OCI-LY7 (cell line): ENCODE measurements at places on chromosomes 12 and 14. TPM values are rescaled to one million over a fixed set of nuclear protein-coding genes. Genes with fewer than 3 reads are reported as not detected.
A peak's percentile ranks its signal among the peaks of the same experiment; 100 is the strongest.

DNA sequence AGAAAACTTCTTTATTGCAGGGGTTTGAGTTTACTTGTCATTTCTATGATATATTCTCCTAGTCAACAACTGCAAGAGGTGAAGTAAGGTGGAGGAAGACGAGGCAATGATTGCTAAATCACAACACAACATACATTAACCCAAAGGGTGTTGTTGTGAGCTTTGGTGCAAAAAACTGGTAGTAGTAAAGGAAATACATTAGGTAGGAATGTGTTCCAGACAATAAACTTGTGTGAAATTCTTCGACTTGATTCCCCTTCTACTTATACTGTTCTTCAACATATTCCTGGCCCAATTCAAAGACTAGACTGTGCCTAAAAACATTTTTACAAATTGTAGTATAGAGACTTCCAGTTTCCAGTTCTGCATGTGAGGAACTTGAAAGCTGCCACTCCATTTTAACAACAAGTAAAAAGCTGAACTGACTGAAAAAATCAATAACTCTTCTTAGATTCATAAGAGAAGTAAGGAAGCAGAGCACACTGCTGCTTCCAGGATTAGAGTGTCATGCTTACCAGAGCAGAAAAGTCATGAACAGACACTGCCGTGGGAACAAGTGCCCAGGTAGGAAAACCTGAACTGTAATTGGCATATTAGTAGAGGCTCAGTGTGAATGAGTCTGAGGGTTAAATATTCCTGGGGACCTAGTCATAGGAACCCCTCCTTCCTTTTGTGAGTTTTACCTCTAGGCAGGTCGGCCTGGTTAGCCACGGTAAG, 22.2 kb downstream of the COX8C start:
- no peak for DNase-seq

Gene PLCZ1
- not detected in 2 replicates for total RNA-seq

DNA sequence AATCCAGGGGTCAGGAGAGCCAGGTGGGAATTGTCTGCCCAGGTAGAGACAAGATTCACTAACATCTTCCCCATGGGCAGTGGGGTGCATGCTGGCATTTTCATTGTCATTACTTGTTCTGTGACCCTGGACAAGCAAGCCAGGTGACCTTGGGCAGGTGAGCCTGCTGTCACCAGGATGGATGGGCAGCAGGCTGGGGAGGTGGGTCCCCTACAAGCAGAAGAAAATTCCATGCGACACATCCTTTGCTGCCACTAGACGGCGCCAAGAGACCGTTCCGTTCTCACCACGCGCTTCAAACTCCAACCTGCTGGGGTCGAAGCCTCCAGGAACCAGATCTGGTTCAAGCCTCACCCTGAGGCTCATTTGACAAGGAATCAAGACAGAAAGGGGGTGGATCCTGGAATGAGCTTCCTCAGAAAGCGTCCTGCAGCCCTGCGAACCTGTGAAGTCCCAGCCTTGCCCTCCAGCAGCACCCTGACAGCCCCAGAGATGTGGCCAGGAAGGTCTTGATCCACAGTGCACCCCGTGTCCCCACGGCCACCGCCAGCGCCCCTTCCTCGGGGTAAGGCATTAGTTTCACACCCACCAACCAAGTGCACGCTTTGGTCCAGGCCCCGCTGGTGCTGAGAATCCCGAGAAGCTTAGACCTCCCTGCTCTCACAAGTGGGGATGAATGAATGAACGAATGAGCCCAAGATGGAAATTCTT, 3.2 kb upstream of the DYNC1H1 start:
- DNase-seq, result peak; percentile 89

DNA sequence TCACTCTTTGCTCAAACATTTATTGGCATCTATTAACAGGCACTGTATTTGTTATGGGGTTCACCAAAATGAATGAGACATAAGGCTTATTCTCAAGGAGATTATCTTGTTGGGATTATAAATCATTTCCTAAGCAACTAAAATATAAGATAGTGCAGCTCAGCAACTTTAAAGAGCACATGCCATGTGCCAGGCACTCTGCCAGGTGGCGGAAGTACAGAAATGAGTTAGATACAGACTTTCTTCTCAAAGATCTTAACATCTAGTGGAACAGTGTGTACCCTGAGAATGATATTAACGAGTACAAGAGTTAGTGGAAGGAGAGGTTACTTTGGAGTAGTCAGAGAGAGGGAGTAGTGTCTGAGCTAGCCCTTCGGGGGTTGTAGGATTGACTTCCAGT, 28.4 kb upstream of the TOMM20L start:
- DNase-seq, result no peak

- no peak for DNase-seq
These were observed 29.9 kb downstream of the CLEC2D start for GRCh38 chr12:9699269-9699897.

DNA sequence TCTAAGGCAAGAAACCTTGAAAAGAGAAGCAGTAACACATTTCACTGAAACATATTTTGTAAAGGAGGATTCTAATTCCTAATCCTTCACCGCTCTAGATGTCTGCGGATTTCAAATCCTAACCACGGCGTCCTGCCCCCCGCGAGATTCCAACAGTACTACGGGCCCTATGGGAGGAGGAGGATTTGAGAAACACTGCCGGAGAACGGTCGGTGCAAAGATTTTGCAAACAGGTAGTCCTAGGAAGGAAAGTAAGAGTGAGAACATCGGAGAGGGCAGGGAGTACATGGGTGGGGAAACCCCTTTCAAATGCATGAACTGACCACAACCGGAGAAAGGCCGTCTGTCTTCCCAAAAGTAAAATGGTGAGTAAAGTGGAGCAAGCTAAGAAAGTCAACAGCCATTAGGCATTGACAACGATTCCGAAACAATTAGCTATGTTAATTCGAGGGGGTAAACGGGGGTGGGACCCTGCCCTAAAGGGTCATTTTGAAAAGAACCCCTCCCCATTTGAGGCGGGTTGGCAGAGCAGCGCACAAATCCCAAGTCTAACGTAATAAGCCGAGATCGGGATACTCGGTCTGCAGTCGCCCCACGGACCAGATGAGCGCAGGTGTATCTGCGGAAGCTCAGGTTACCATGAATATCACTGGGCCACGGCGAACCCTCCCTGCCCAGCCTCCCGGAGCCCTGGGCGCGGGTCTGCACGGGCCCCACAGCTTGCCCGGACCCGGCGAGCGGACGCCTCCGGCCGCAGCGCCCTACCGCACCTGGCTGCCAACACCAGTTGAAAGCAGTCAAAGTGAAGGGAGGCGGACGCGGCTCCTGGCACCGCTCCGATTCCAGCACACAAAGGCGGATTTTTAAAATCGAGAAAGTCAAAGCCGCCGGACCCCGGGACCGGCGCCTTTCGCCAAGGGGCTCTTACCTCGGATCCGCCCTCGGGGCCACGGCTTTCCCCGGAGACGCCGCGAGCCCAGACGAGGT, 662 bp downstream of the EPS8 start:
- DNase-seq, result no peak

GRCh38 chr12:129269756-129270495, 416.6 kb downstream of the GLT1D1 start:
- DNase-seq, result no peak

Gene MEG3
- not detected in 2 replicates for total RNA-seq

Gene LRRC10
- total RNA-seq, result not detected in 2 replicates

- no peak for DNase-seq
These were observed 2.6 kb upstream of the OR6J1 start for GRCh38 chr14:22646570-22647254.

Gene DTX3
- 0.11 TPM in 1 of 2 replicates, not detected in the other for total RNA-seq

Gene MANSC4
- total RNA-seq, result not detected in 2 replicates

- DNase-seq, result no peak
These were observed 14.9 kb upstream of the PLEKHG3 start for GRCh38 chr14:64689289-64689688.

- peak; percentile 70 for DNase-seq
These were observed 86.9 kb upstream of the TTC7B start for GRCh38 chr14:90903101-90903500.

DNA sequence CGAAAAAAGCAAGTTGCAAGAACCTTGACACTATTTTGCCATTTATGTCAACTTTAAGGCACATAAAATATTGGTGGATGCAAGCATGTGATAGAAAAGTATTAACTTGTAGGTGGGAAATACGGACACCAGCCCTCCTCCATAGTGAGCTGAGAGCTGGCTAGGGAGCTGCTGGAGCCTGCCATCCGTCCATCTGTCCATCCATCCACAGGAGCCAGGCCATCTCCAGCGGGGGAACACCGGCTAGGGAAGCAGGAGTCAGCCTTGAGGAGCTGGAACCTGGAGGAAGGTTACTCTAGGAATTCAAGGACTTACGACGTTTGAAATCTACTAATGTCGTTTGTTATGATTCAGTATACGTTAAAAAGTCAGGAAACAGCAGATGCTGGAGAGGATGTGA, 120.7 kb upstream of the C14orf180 start:
- no peak for DNase-seq

- DNase-seq, result no peak
These were observed 319 bp downstream of the GALNT6 start for GRCh38 chr12:51390891-51391282.

Gene CAMKK2
- 27.6 and 28.8 TPM in 2 replicates for total RNA-seq

GRCh38 chr14:94460631-94461416, 8.2 kb upstream of the SERPINA11 start:
- no peak for DNase-seq

DNA sequence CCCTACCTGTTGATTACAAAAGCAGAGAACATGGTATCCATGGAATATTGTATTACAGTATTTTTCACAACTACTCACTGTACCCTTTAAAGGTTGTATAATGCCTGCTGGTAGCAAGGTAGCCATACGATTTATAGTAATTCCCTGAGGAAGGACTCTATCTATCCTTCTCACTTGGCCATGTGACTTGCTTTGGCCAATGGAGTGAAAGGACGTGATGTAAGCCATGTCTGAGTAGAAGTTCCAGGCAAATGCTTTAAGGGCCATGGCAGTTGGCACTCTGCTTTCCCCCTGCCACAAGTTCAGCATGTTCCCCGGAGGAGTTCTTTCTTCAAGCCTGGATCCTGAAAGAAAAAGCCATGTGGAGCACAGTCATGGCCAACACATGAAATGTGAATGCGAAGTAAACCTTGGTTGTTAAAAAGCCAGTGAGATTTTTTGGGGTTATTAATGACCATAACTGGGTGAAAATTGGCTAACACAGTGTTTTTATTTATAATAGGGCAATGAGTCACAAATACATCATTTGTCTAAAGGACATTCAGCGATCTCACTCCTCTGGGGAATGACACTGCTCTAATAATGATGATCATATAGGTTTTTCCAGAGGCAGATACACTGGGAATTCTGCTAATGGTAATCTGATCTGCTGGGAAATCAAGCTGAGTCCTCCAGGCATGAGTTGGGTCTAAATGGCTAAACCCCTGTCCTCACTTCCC, 67.4 kb upstream of the SLC38A2 start:
- DNase-seq, result no peak

Gene ERO1A
- 63.6 and 71.5 TPM in 2 replicates for total RNA-seq

Gene SETD3
- total RNA-seq, result 62.1 and 65.5 TPM in 2 replicates

DNA sequence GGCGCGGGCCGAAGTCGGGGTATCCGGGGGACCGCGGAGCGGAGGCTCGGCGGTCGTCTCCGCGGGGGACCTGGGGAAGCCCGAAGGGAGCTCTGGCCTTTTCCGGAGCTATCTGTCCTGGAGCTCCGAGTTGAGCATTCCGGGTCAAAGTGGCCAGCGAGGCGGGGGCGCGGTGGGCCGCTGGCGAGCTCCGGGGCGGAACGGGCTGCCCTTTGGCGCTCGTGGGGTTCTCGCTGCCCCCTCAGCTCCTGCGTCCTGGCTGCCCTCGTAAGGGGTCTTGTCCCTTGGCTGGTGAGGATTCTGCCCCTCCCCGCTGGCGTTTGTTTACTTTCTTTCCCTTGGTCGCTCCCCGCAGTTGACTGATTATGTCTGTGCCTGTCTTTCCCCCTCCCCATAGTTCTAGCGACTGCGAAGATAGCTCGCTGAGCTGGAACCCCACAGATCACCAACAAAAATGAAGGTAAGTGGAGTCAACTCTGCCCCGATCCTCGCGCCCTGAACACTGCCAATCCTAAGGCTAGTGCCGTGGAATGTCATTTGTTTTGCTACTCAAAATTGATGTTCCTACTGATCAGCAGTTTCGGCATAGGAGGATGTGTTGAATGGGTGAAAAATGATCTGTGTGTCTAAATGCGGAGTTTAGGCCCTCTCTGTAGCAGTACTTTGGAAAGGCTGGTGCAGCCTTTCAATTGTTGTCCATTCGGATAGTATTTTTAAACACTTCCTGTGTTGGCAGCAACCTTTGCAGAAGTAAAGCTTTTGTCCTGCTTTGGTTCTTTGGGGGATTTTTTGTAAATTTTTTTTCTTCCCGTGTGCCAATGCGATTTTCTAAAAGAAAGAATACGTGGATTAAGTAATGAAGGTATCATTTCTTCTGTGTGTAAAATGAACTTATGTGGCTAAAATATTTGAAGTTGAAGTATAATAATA, 1.3 kb downstream of the ARID4A start:
- DNase-seq, result peak; percentile 33

Gene CFAP54
- total RNA-seq, result 0.53 TPM in 1 of 2 replicates, not detected in the other

DNA sequence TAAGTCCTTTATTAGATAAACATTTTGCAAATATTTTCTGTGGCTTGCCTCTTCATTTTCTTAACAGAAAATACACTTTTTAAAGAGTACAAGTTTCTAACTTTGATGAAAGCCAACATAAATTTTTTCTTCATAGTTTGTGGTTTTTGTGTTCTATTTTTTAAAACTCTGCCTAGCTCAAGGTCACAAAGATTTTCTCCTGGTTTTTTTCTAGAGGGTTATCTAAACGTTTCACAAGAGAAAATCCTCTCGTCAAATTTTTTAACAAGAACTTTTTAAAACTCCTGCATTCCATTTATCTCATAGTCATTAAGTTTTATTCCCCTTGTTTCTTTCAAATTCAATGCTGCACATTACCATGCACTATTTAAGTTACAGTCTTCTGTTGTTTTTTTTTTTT, 8.2 kb downstream of the AREL1 start:
- DNase-seq, result no peak

DNA sequence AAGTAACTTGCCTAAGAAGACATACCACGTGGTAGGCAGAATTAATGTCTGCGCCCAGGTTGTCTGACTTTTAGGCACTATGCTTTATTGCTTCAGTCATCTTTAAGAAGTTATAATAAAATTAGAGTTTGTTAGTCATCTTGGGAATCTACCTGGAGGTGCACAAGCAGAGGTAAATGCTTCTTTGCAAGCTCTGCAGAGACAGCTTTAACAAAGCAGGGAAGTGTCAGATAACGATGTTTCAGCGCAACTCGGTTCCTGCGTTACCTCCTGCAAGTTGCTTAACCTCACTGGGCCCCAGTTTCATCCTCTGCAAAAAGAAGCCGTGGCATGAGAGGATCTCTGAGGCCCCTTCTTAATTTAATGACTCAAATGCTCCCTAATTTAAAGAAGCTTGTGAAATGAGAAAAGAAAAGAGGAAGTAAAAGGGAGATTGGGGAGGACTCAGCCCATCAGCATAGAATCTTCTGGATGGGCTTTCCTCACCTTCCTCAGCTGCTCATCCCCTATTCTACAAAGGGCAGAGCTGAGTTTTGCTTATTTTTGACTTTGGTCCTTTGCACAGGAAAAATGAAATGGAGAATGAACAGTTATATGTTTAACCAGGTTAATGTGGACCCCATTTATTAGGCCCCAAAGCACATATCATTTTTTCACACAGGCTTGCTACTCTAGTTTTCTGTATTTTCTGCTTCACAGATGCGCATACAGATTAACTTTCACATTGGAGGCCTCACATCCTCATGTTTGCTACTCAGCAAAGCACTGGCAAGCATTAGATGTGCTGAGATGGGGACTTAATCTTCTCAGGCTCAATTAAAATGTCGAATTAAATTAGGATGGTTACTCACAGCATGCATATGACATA, 5.1 kb downstream of the ARHGDIB start:
- peak; percentile 53 for DNase-seq

GRCh38 chr12:67038486-67038885, 230.7 kb upstream of the CAND1 start:
- no peak for DNase-seq

Gene LBHD2
- total RNA-seq, result not detected in 2 replicates

- no peak for DNase-seq
These were observed 16.1 kb downstream of the ERP29 start for GRCh38 chr12:112029301-112029700.

Gene TAS2R31
- total RNA-seq, result 3.5 and 4.3 TPM in 2 replicates
